Naive thymus-derived CD4-positive, alpha-beta T cell (primary cell): ENCODE measurements at places on chromosomes 6 and 20. TPM values are rescaled to one million over a fixed set of nuclear protein-coding genes. Genes with fewer than 3 reads are reported as not detected.

The GABRR1 gene
- not detected for total RNA-seq

The SSR1 gene
- 75.0 TPM for total RNA-seq

GRCh38 chr6:89368107-89368506 lies 15.6 kb upstream of the UBE2J1 start:
- no peak overlapping the region for H3K4me3 ChIP-seq
- H3K4me1 ChIP-seq = no peaks in the 10 kb centered on the region
- peak; percentile 20 for DNase-seq
- no peak overlapping the region for H3K27ac ChIP-seq

DNA sequence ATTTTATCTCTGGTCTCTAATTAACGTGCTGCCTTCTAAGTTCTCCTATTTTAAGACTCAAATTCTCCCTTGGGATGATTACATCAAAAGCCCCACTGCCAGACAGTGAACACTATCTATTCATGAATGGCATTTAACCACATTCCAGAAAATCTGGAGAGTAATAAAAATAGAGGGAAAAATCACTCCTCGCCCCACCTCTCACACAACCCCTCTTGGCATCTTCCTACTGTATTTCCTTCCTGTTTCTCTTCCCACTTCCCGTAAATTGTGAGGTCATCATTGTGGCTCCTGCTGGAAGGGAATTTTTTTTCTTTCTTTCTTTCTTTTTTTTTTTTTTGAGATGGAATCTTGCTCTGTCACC lies 31.5 kb downstream of the RAB44 start:
- H3K4me3 ChIP-seq = no peak overlapping the region
- H3K4me1 ChIP-seq = no peaks in the 10 kb centered on the region
- H3K27me3 ChIP-seq = no peaks in the 10 kb centered on the region
- H3K27ac ChIP-seq = no peak overlapping the region
- DNase-seq = no peak
- no peaks in the 10 kb centered on the region for H3K36me3 ChIP-seq
